ENCODE measurements at places on chromosomes 4 and X. TPM values are rescaled to one million over a fixed set of nuclear protein-coding genes. Genes with fewer than 3 reads are reported as not detected.
A peak's percentile ranks its signal among the peaks of the same experiment; 100 is the strongest.

DNA sequence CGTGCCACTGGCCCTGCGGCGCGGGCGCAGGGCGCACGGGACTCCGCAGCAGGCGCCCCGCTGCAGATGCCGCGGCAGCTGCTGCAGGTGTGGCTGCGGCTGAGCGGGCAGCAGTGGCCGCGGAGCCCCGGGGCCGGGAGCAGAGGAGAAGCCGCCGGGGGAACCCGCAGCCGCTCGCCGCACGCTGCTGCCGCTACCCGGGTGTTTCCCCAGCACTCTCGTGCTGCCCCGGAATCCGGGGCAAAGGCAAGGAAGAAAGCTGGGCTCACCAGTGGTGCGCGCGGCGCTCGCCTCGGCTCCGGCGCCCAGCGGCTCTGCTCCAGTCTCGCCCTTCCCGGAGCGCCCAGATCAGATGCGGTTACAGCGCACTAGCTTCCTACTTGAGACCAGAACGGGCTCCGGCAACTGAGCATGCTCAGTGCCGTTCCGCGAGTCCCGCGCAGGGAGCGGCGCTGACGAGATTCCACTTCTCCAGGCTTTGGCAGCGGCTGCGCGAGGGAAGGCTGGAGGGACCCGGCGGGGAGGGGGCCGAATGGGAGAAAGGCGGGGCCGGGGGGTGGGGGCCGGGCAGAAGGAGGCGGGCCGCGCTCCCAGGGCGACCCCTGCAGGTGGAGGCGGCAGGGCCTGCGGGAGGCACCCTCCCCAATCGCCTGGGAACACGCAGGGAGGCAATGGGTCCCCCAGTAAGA, at the start of gene APBB2:
Gene APBB2 (minus strand): TSS at position 407 of the 689 bp plus-strand sequence. CDS start 181,288 bp downstream, outside the sequence.
- H3K27me3 ChIP-seq, result no peaks in the 10 kb centered on the region
- peak; percentile 94 for DNase-seq
- H3K4me3 ChIP-seq, result peak within 1 kb of the TSS; percentile 75
- H3K36me3 ChIP-seq, result no peaks in the 10 kb centered on the region
- peak within 1 kb of the TSS; percentile 93 for H3K27ac ChIP-seq
- H3K4me1 ChIP-seq, result no peaks in the 10 kb centered on the region

The SPANXN4 gene
- total RNA-seq, result not detected

The HSPA4L gene
- total RNA-seq, result 14.5 TPM

The NDNF gene
- total RNA-seq, result 2.6 TPM
